ENCODE measurements at places on chromosomes 6 and 20.

DNA sequence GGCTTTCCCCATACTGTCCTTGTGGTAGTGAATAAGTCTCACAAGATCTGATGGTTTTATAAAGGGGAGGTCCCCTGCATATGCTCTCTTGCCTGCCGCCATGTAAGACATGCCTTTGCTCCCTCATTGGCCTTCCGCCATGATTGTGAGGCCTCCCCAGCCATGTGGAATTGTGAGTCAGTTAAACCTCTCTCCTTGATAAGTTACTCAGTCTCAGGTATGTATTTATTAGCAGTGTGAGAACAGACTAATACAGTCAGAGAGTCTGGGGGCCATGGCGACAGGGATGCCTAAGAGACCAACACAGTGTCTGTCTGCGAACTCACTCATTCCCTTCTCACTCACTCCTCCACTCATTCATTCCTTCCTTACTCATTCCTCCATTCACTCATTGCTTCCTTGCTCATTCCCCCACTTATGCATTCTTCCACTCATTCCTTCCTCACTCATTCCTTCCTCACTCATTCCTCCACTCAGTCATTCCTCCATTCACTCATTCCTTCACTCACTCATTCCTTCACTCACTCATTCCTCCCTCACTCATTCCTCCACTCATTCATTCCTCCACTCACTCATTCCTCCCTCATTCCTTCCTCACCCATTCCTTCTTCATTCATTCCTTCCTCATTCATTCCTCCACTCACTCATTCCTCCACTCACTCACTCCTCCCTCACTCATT, 137.5 kb upstream of the AGPAT4 start:
- DNase-seq = no peak

DNA sequence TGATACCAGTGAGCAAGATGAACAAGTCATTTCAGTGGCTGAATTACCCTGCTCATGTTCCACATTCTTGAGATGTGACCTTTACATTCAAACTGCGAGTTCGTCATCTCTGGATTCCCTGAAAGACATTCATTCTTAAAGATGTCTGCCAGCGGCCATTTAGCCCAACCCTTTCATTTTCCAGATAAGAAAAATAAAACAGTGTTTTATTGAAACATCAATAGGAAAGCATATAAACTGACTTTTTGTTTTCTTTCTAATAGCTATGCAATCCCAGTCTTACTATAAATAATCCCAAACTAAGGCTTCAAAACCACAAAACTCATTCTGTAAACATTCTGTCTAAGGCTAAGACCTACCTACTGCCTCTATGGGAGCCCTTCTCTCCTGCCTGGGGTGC, 134.0 kb downstream of the SAMD5 start:
- no peak for DNase-seq

- DNase-seq = no peak
Observed at GRCh38 chr6:93307505-93308409, 111.6 kb downstream of the EPHA7 start.

- no peak for DNase-seq
Observed at GRCh38 chr6:122753000-122753687, 26.4 kb upstream of the FABP7 start.

GRCh38 chr6:20708367-20709124, 174.3 kb downstream of the CDKAL1 start:
- no peak for DNase-seq

DNA sequence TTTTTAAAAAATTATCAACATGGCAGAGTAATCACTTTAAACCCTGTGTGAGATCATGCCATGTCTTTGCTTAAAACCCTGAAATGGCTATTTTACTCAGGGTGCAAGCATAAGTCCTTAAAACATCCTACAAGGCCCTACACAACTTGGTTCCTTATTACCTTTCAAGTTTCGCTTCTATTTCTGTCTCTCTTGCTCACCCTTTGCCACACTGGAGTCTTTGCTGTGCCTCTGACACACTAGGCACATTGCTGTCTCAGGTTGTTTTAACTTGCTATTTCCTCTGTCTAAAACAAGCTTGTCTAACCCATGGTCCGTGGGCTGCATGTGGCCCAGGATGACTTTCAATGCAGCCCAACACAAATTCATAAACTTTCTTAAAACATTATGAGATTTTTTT, 55.6 kb downstream of the KIAA0408 start:
- no peak for DNase-seq

DNA sequence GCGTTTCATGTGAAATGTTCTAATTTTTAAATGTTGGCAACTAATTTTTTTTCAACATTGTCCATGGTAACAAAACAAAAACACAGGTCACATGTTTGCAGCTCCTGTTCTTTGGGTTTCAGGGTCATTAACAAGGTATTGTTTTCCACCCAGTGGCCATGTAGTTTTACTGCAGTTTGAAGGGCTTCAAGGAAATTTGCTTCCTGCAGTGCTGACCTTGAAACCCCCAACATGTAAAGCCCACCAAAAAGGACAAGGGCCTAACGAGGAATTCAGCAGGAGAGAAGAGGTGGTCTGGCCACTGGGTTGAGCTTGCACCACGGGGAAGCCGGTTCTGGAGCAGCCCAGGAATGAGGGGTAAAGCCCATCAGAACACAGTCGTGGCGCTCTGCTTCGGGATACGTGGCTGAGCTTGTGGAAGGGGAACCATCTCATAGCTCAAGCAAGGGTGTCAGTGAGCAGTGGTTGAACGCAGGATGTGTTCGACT, 13.9 kb upstream of the KLHL31 start:
- DNase-seq = peak; percentile 3

- no peak for DNase-seq
Observed at GRCh38 chr6:19209202-19209601, 628.0 kb upstream of the ID4 start.

DNA sequence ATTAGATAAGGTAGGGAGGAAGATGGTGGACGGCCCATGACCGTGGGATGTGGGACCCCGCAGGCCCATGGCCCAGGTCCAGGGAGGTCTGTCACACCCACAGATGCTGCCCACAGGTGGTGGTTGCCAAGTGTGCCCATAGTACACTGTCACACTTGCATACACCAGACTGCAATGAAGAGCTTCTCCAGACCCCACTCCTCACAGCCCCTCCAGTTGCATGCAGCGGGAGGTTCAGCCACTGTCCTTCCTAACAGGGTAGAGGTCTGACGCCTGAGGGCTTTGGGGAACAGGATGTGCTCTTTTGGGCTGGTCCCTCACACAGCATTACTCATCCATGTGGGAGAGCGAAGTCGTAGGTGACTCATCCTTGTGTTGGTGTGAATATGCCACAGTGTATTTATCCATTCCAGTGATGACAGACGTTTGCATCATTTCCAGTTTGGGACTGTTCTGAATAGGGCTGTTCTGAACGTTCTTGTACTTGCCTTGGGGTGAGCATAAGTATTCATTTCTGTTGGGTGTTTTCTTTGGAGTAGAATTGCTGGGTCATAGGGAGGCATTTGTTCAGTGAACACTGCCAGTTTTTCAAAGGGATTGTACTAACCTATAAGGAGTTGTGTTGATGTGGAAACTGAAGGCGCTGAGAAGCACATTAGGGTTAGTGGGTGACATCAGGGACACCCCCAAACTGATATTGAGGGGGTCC, 10.1 kb upstream of the PYGB start:
- DNase-seq = peak; percentile 99

DNA sequence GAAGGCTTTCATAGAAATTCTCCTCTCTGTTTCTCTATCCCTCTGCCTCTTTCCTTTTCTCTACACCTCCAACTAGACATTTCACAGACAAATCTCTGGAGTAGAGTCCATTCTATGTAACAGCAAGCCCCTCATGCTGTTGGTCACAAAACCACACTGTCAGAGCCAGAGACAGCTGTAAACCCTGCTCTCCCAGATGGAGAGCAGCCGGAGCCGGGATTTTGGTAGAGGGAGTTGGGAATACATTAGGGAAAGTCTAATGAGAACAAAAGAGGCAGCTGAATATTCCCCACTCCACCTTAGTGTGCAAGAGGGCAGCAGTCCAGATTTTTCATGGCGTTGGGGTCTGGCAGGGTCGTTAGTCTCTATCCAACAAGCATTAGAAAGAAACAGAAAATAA, 68.3 kb upstream of the EDN1 start:
- DNase-seq = no peak

DNA sequence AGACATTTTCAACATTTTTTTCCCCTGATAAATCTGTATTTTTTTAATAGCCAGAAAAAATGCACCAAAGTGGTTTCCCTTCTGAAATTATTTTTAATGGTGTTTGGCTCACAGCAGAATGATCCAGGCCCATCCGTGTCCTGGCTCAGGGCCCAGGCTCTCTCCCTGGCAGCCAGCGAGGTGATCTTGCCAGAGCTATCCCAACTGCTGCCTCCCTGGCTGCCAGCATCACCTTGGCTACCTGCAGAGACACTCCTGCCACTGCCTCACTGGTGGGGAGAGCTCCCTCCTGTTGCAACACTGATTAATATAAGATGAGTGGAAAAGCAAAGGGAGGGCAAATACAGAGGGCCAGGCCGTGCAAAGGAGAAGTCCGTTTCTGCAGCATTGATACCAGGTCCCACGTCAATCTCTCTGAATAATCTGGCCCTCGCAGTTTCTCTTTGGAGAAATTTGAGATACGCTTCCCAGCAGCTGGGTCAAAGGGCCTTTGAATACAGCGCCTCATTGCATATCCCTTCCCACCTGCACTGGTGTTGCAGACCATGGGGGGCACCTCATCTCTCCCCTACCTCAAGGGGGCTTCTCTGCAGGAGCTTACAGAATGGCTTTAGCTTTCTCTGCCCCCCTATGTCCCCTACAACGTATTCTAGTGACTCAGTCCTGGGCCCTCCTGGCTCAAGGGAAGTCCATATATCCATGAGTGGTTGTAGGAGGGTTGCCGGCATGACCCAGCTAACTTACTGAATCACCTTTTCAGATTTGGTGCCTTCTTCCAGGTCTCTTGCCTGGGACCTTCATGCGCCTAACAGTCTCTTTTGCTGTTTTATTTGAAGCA, 12.8 kb upstream of the DSTN start:
- DNase-seq = no peak

- DNase-seq = no peak
Observed at GRCh38 chr20:61291166-61291829, 39.2 kb downstream of the CDH4 start.

GRCh38 chr6:128598571-128598970, 78.2 kb upstream of the PTPRK start:
- no peak for DNase-seq

DNA sequence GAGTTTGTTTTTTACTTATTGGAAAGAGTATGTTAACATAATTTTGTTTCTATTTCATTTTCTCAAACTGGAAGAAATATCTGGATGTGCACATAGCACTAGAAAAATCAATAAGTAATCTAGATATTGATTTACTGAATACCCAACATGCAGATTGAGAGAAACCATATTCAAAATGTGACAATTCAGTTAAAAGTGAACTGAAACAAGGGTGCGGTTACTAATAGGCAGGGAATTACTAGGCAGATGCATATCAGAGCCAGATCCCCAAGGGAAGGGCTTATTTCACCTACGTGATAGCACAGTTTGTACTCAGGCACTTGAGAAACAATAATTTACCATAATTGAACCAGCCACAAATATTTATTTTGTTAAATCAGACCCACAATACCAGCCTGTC, 493.1 kb upstream of the FLRT3 start:
- no peak for DNase-seq

DNA sequence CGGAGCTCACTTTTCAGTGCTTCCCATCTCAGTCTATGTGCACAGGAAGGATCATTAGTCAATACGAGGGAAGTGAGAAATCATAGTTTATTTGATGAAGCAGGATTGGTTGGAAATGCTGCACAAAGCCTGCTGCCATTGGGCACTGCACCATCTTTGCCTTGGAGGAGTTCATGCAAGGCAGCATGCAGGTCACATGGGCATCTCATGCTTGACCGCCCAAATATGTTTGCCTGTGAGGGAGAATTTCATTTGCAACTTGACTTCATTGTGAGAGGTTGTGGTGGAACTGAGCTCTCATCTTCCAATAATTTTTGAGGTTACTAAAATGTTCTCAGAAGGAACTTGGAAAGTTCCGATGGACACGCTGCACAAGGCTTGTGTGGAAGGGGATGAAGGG, 83.9 kb upstream of the SYNDIG1 start:
- no peak for DNase-seq

DNA sequence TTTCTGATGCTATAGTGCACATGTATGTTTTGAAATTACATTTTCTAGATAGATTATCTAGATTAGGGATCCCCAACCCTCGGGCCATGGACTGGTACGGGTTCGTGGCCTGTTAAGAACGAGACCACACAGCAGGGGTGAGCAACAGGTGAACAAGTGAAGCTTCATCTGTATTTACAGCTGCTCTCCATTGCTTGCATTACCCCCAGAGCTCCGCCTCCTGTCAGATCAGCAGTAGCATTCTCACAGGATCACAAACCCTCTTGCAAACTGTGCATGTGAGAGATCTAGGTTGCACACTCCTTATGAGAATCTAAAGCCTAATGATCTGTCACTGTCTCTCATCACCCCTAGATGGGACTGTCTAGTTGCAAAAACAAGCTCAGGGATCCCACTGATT, 10.4 kb downstream of the CEP57L1 start:
- no peak for DNase-seq

- DNase-seq = no peak
Observed at GRCh38 chr6:42618105-42618504, 54.3 kb downstream of the UBR2 start.

DNA sequence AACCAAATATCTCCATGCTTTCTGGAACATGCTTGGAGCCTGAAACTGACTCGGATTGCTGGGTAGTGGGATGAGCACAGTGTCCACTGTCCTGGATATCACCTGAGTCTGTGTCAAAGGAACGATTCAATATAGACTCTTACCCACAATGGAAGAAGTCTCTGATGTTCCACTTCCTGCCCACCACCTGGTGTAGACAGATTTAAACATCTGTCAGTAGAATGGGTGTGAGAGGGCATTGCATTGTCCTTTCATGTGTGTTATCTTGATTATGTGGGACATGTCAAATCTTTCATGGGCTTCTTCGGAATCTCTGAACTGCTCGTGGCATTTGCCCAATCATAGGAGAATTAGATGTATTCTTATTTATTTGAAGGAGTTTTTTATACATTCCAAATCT, 20.8 kb downstream of the ULBP3 start:
- DNase-seq = no peak

GRCh38 chr6:67030861-67031260, 1323.8 kb upstream of the EYS start:
- DNase-seq = no peak

DNA sequence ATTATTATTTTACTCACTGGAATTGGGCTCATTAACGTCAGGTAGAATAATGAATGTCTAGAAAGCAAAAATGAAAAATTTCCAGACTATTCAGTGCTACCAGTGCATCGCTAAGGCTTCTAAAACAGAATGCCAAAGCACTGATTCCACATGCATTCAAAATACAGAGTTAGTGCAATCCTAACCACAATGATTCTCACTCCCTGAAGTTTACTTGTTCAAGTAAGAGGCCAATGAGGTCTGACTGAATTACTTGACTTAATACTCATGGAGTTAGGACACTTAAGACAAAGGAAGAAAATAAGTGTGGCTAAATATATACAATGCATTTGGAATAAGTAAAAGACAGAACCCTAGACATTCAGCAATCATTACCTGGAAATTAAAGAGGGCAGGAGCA, 220.5 kb downstream of the PKHD1 start:
- no peak for DNase-seq

GRCh38 chr6:127053032-127053874, 65.2 kb upstream of the RSPO3 start:
- DNase-seq = no peak

GRCh38 chr6:158861686-158862381, 42.7 kb upstream of the EZR start:
- no peak for DNase-seq

- DNase-seq = peak; percentile 93
Observed at GRCh38 chr6:85459224-85459901, 9.5 kb downstream of the NT5E start.

- no peak for DNase-seq
Observed at GRCh38 chr20:43508106-43508505, 609 bp downstream of the L3MBTL1 start.

All from fibroblast of skin of left quadriceps (primary cell).